ENCODE measurements at places on chromosomes 7 and 10.
A peak's percentile ranks its signal among the peaks of the same experiment; 100 is the strongest.

DNA sequence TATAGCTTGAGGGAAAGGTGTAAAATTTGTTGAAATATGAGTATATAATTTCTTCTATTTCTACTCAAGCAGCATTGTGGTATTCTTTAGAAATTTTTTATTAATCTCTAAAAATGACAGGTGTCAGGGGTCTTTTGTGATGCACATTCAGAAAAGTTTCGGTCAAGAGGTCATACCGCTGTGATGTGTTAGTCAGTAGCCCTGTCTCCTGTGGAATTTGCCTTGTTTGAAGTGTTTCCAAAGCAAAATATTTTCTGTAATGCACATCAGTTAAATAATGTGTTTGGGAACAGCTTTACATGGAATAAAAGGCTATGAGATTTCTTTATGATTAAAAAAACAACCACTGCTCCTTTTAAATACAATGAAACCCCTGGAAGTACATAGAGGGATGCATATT is 35.8 kb downstream of the FOXP2 start:
- DNase-seq: no peak
- H3K27me3 ChIP-seq: peaks cover 2% of the 10 kb centered on the region
- H3K36me3 ChIP-seq: no peaks in the 10 kb centered on the region
- H3K4me1 ChIP-seq: no peaks in the 10 kb centered on the region

- peaks cover 27% of the 10 kb centered on the region for H3K4me1 ChIP-seq
- H3K27me3 ChIP-seq: peaks cover 3% of the 10 kb centered on the region
- no peak overlapping the region for H3K27ac ChIP-seq
- no peak overlapping the region for H3K4me3 ChIP-seq
- DNase-seq: no peak
Measured at GRCh38 chr7:7773334-7774309, 55.2 kb upstream of the RPA3 start.

- no peaks in the 10 kb centered on the region for H3K27me3 ChIP-seq
- no peaks in the 10 kb centered on the region for H3K36me3 ChIP-seq
- H3K4me3 ChIP-seq: no peak overlapping the region
Measured at GRCh38 chr10:20466731-20467130, 430.4 kb downstream of the NEBL start.

DNA sequence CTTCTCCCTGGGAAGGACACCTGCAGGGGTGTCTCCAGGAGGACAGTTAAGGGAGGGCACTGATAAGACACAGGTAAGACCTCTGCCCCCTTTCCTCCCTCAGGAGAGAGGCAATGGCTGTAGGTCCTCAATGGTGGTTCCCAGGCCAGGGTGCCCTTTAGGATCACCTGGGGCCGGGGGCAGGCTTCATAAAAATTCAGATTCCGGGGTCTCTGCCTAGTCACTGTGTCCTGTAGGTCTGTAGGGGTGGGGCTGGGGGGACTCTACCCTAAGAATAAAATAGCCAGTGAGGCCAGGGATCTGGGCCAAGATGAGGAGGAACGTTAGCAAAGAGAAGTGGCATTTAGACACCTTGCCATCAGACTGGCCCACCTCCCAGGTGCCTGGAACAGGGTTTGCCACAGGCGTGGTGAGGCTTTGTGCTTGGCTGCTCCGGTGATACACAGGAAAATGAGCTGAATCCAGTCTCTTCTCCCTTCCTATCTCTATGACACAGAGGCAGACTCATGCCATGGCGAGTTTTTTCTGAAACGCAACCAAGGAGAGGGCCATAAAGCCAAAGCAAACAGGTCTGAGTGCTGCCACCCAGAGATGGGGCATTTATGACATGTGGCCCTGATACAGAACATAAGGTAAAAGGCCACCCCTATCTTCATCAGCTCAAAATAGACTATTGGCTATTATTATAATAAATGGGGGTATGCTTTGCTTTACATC is 52.6 kb downstream of the SH3PXD2A start:
- H3K27ac ChIP-seq: no peak overlapping the region
- peaks cover 3% of the 10 kb centered on the region for H3K27me3 ChIP-seq
- peaks cover 2% of the 10 kb centered on the region for H3K36me3 ChIP-seq
- DNase-seq: no peak

GRCh38 chr7:108448584-108449505 is 7.4 kb downstream of the NRCAM start:
- no peak overlapping the region for H3K27ac ChIP-seq
- H3K4me1 ChIP-seq: no peaks in the 10 kb centered on the region
- DNase-seq: no peak
- H3K36me3 ChIP-seq: no peaks in the 10 kb centered on the region
- peaks cover 24% of the 10 kb centered on the region for H3K27me3 ChIP-seq

- no peaks in the 10 kb centered on the region for H3K4me1 ChIP-seq
- H3K27ac ChIP-seq: no peak overlapping the region
- H3K4me3 ChIP-seq: no peak overlapping the region
- DNase-seq: no peak
Measured at GRCh38 chr10:90020506-90020905, 319.1 kb downstream of the KIF20B start.

DNA sequence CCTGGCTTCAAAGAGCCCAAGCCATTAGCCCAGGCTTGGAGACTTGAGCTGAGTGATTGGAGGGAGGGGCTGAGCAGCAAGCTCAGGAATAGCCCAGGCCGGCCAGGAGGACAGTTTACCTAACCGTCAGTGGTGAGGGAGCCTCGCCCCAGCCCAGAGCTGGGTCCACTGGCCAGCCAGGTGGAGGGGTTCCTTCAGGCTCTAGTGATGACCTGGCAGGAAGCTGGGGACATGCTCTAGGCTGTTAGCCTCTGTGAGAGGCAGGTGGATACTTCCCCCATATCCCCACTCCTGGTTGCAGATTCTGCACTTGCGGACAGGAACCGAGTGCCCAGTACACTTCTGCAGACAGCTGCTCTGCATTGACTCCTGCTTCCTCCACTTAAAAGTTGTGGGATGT is 61.2 kb upstream of the ANTXRL start:
- no peak overlapping the region for H3K27ac ChIP-seq
- no peaks in the 10 kb centered on the region for H3K27me3 ChIP-seq
- H3K36me3 ChIP-seq: peaks cover 12% of the 10 kb centered on the region
- no peak for DNase-seq

DNA sequence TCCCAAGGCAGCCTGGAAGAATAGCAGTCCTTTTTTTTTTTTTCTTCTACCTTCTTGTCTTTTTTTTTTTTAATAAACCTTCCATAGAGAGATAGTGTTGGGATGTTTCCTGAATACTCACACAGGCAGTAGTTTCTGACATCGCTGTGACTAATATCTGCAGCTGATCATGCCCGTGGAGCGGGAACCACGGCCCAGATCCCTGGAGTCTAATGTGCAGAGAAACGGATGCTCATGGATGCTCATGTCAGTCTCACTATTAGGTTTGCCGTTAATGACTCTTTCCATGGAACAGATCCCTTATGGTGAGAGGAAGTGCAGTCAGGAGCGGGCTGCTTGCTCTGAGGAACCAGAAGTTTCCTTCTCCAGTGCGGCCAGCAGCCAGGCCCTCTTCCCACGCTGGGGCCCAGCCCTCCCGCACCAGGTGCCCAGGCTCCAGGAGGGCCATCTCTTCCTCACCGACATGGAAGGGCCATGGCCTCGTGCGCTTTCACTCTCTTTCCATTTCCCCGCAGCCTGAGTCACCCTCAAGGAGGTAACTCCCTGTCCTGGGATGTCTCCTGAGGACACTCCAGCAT is 132.5 kb downstream of the WDR37 start:
- H3K4me3 ChIP-seq: no peak overlapping the region
- no peaks in the 10 kb centered on the region for H3K27me3 ChIP-seq

GRCh38 chr7:38822549-38822948 is 86.4 kb downstream of the VPS41 start:
- no peaks in the 10 kb centered on the region for H3K36me3 ChIP-seq
- H3K4me1 ChIP-seq: no peaks in the 10 kb centered on the region
- DNase-seq: no peak
- H3K27me3 ChIP-seq: no peaks in the 10 kb centered on the region

DNA sequence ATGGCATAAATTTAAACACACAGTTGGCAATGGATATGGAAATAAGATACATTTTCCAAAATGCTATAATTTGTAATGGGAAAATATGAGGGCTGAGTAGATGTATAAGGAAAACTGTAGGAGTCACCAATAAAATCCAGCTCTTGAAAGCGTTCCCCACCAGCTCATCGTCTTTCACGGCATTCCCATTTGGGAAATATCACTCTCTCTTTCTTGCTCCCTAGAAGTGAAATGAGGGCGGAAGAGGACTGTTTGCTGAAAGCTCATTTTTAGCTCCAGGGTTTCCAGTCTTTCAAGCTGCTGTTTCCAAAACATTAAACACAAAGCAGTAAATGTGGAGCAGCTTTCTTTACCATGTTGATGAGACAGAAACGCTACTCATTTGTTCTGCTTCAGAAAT is 104.6 kb upstream of the SFMBT2 start:
- peaks cover 17% of the 10 kb centered on the region for H3K27me3 ChIP-seq
- DNase-seq: no peak
- no peak overlapping the region for H3K4me3 ChIP-seq
- H3K27ac ChIP-seq: no peak overlapping the region
- H3K4me1 ChIP-seq: peaks cover 37% of the 10 kb centered on the region

DNA sequence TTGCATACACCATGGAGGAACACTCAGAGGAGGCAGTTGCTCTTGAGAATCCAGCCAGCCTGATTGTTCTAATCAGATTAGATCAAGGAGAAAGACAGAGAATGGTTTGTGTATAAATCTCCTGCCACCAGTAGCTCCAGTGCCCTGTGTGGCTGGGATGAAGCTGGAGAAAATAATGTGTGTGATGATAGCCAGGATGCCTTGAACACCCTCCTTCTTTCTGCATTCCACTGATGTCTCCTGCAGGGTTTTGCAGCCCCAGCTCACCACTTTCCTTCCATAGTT is 614.7 kb upstream of the FOXK1 start:
- H3K27me3 ChIP-seq: no peaks in the 10 kb centered on the region
- H3K27ac ChIP-seq: no peak overlapping the region
- H3K4me3 ChIP-seq: no peak overlapping the region
- DNase-seq: no peak
- H3K36me3 ChIP-seq: no peaks in the 10 kb centered on the region

DNA sequence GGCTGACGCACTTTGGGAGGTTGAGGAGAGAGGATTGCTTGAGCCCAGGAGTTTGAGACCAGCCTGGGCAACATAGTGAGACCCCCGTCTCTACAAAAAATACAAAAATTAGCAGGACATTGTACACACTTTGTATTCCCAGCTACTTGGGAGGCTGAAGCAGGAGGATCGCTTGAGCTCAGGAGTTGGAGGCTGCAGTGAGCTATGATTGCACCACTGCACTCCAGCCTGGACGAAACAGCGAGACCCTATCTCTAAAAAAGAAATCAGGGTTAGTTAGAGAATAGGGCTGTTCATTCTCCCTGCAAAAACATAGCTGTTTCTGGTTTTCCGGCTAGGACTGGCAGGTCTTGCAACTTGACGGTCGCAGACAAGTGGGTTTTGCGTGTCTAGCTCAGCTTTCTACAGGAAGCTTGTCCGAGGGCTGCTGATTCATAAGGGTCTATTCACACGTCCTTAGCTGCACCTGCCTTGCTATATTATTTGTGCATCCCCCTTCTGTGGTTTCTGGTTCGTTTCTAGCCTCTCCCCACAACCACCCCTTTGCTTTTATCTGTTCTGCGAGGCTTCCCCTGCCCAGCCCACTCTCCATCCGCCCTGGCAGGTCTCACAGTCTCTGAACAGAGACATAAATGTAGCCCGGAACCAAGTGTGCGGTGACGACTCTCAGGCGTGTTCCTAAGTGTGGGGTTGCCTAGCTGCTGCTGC is 10.7 kb downstream of the AMZ1 start:
- H3K36me3 ChIP-seq: no peaks in the 10 kb centered on the region
- H3K27me3 ChIP-seq: peaks cover 17% of the 10 kb centered on the region
- peak overlapping the region; percentile 56 for H3K4me3 ChIP-seq
- H3K27ac ChIP-seq: peak overlapping the region; percentile 85

DNA sequence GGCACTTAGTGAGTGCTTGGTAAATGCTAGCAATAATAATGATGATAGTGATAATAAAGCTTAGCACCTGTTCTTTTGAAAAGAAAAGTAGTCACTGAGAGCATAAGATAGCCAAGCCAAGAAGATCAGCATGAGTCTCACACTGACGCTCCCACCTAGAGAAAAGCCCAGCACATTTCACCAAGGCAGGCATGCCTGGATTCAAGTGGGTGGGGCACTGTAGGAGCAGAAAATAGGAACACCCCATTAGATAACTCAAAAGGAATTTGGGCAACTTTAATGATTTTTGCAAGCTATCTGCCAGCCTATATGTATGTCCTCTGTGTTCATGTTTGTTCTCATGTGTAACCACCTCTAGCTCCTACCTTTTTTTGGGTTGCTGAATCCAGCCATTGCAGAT is 18.1 kb upstream of the SORBS1 start:
- H3K4me1 ChIP-seq: no peaks in the 10 kb centered on the region
- H3K27me3 ChIP-seq: peaks cover 27% of the 10 kb centered on the region
- H3K4me3 ChIP-seq: no peak overlapping the region
- no peak overlapping the region for H3K27ac ChIP-seq
- H3K36me3 ChIP-seq: no peaks in the 10 kb centered on the region

DNA sequence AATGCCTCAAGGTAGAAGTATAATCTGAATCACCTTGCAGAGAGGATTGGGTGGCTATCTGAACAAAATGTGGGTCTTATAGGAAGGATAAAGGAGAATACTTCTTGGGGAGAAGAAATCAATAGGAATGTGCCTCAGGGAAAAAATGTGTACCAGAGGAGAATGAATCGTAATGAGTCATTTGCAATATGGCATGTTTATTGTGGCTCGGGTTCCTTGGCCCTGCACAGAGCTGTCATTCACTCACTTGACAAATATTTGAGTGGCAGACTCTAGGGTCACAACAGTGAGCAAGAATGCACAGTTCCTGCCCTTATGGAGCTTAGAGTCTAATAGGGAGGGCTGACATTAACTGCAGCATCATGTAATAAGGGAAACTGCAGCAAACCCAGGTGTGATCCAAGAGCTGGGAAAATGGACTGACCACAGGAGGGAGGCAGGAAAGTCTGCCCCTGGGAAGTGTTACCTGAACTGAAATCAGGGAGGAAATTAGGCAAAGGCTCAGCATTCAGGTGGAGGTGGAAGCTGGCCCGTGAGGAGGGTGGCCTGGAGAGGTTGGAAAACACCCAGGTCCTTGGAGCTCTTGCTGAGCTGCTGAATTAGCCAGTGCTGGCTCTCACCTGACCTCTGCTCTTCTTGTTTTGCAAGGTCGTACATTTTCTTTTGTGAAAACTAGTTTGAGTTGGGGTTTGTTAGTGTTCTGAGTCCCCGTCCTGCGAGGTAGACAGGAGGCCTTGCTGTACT is 203.9 kb downstream of the FRMD4A start:
- H3K4me3 ChIP-seq: no peak overlapping the region
- no peaks in the 10 kb centered on the region for H3K4me1 ChIP-seq
- no peak overlapping the region for H3K27ac ChIP-seq
- H3K36me3 ChIP-seq: no peaks in the 10 kb centered on the region
- H3K27me3 ChIP-seq: peaks cover 1% of the 10 kb centered on the region

- H3K27me3 ChIP-seq: no peaks in the 10 kb centered on the region
- DNase-seq: no peak
- H3K4me3 ChIP-seq: no peak overlapping the region
- H3K36me3 ChIP-seq: no peaks in the 10 kb centered on the region
- H3K4me1 ChIP-seq: no peaks in the 10 kb centered on the region
Measured at GRCh38 chr7:120023494-120024167, 249.3 kb upstream of the KCND2 start.

- DNase-seq: no peak
- no peak overlapping the region for H3K27ac ChIP-seq
- no peak overlapping the region for H3K4me3 ChIP-seq
- no peaks in the 10 kb centered on the region for H3K36me3 ChIP-seq
- H3K27me3 ChIP-seq: no peaks in the 10 kb centered on the region
- no peaks in the 10 kb centered on the region for H3K4me1 ChIP-seq
Measured at GRCh38 chr10:31188792-31189406, 130.1 kb upstream of the ZEB1 start.

Data from activated T-helper 1 cell treated with anti-CD3 and anti-CD28 coated beads, Interleukin-12 subunit alpha, Interleukin-12 subunit beta, Interleukin-2, Interleukin-4 antibody, amounts not matched to agents 30 ng/mL and 10 ng/mL and 1 ng/mL, durations not matched to agents 14 hours and 24 hours and 36 hours (primary cell).